ENCODE measurements at places on chromosomes 7 and 10.

DNA sequence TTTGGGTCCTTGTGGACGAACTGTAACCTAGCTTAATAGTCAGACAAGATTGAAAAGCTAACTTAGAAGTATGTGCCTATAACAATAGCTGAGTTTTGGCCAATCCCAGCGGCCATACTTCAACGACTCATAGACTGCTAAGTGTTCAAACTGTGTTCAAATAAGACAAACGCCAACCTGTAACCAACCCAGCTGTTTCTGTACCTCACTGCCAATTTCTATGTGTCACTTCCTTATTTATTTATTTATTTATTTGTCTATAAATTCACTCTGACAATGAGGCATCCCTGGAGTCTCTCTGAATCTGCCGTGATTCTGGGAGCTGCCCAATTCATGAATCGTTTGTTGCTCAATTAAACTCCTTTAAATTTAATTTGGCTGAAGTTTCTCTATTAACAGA, 21.7 kb downstream of the ST8SIA6 start:
- DNase-seq: no peak

- DNase-seq: no peak
These were observed 920.1 kb upstream of the LRRN3 start for GRCh38 chr7:110170841-110171240.

- DNase-seq: no peak
These were observed 141.5 kb upstream of the EEPD1 start for GRCh38 chr7:36011588-36011965.

DNA sequence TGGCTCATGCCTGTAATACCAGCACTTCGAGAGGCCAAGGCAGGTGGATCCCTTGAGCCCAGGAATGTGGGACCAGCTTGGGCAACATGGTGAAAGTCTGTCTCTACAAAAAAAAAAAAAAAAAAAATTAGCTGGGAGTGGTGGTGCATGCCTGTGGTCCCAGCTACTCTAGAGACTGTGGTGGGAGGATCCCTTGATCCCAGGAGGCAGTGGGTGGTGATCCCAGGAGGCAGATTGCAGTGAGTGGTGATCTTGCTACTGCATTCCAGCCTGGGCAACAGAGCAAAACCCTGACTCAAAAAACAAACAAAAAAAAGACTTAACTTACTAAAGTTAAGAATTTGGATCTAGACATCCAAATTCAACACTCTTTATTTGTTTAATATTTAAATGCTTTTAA, 10.2 kb upstream of the ADO start:
- no peak for DNase-seq

DNA sequence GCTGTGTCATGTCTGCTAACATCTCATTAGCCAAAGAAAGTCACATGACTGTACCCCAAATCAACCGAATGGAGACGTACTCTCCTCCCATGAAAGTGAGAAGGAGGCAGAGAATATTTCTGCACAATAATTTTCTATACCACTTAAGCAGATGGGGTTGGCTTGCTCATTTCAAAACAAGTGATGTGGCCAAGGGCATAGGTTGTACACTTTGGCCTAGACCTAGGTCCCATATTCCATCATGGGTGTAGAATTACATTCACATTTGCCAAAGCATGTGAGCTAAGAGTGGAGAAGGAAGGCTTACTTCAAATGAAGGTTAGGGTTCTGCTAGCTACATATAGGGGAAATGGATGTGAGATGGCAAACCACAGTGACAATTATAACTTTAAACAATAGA, 83.0 kb downstream of the ZNF365 start:
- no peak for DNase-seq

DNA sequence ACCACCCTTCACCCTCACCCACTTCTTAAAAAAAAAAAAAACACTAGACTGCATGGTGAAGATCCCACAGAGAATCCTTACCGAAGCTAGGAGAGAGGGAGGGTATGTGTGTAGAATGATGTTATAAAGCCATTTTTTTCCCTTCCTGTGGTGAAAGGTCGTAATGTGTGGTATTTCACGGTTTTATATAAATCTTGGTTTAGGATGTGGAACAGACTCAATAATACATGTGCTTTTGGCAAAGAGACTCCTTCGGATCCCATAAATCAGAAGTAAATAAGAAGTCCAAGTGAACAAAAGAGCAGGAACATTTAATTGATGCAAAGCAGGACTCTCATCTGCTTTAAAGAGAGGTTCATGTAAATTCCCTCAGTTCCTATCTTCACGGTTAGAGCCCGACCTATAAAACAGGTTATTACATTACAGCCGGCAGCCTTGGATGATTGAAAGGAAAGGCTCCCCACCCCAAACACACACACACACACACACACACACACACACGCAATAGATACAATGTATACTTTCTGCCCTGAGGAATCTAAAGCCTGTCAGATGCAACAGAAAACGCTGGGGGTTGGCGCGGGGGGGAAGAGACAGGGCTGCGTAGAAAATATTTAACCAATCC, 8.8 kb downstream of the DLX5 start:
- DNase-seq: no peak

DNA sequence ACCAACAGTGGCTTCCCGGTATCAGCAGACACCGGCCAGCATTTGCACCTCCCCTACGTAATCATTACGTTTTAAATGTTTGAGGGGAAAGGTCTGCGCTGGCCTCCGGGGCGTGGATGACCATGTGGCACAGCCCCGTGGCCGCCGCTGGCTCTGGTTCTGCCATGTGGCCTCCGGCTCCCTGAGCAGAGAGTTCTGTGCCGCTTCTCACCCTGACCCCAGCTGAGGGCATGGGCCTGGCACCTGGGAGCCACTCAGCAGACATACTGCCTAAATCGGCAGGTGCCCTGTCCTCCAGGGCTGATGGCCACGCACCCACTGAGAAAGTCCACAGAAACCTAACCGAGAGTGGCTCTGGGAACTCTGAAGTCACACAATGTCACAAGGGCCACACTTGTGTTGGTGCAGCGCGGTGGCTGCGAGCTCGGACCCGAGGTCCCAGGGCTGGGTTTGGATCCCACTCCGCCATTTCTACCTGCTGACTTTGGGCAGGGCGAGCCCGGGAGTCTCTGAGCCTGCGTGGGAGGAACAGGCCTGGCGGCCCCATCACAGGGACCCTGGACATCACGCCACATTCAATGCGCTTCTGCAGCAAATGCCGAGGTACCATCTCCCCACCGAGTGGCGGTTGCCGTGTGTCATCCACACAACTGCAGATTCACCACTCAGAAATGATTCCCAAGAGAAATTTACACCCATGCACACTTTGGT, 25.3 kb downstream of the CFAP46 start:
- no peak for DNase-seq

DNA sequence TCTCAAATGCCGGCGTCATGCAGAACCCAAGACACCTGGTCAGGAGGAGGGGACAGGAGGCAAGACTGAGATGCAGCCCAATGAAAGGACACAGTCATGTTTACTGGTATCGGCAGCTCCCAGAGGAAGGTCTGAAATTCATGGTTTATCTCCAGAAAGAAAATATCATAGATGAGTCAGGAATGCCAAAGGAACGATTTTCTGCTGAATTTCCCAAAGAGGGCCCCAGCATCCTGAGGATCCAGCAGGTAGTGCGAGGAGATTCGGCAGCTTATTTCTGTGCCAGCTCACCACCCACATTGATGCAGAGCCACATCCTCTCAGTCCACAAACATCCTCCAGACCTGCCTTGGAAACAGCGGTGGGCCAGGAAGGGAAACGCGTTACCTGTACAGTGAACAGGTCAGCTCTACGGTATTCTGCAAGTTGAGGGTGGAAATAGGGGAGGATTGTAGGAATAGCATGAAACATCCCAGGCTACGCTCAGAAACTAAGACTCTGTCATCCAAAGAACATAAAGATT, 133.1 kb upstream of the PRSS1 start:
- no peak for DNase-seq
